ENCODE measurements at places on chromosomes 11 and 22. TPM values are rescaled to one million over a fixed set of nuclear protein-coding genes. Genes with fewer than 3 reads are reported as not detected.

MYEOV gene
- 0.32 TPM for total RNA-seq

PEX26 gene
- total RNA-seq = 42.8 TPM

GDPD4 gene
- not detected for total RNA-seq

HBG2 gene
- not detected for total RNA-seq

AGBL2 gene
- 11.3 TPM for total RNA-seq

PNPLA5 gene
- not detected for total RNA-seq

PDGFB gene
- 0.56 TPM for total RNA-seq

AP1B1 gene
- 58.1 TPM for total RNA-seq

FOLR3 gene
- total RNA-seq = not detected

DNA sequence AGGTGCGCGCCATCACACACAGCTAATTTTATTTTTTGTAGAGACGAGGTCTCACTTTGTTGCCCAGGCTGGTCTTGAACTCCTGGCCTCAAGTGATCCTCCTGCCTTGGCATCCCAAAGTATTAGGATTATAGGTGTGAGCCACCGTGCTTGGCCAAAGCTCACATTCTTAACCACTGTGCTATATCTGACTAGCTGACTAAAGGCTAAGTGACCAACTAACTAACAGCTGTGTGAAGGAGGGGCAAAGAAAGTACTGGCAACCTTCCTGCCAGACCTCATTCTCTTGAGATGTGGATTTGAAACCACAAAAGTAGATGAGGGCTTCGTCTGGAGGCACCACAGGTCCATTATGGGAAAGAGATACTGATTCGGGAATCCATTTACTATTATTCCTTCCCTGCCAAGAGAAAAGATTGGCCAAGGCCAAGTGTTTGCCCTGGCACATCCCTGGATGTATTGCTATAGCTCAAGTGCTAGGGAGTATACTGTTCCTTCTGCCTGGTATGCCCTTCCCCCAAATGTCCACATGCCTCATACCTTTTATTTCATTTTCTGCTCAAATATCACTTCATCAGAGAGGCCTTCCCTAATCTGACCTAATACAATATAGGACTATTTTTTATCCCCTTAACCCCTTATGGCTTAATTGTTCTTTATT lies 52.7 kb upstream of the RRM1 start:
- DNase-seq = no peak

- DNase-seq = no peak
Measured at GRCh38 chr11:35121326-35121865, 17.6 kb upstream of the CD44 start.

- DNase-seq = peak; percentile 53
Measured at GRCh38 chr11:59158206-59159068, 13.5 kb upstream of the DTX4 start.

DNA sequence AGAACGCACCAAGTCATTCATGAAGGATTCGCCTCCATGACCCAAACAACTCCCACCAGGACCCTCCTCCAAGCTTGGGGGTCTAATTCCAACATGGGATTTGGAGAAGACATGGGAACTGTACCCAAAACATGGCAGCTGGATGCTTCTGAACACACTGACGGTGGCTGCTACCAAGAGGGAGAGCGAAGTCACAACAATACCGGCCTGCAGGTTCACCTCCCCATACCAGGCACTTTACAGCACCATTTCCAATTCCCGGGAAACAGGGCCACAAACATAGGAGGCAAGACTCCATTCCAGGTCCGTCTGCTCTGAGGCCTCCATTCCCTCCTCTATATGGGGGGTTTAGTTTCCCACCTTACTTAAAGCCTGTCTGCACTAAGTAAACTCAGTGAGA lies 75.8 kb downstream of the LINC01488 start:
- no peak for DNase-seq

DNA sequence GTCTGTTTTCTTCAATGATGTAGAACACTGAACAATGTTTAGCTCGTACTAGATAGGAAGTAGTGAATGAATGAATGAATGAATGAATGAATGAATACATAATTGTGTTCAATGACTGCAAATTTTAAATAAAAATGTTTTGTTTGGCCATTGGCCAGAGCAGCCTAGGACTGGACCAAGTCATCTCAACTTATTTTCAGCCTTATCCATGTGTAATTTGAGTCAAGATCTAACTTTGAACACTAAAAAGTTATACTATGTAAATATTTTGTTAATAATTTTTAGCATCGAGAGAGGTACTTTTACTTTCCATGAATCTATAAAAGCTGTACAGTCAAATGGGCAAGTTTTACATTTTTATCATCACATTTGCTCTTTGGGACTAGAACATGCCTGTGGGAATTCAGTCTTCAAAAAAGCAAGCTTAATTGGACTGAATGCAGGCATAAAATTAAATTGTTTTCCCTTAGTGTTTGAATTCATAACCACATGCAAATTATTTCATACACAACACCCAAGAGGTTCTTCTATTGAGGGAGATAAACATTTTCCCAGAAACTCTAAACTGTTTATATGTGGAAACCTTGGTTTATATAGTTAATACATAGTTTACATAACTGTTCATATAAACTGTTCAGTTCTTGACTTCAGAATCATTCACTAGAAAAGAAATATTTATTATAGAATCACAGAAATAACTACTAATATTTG lies 222.1 kb upstream of the ANO3 start:
- DNase-seq = no peak

GRCh38 chr22:43244402-43244801 lies 57.5 kb upstream of the TTLL12 start:
- no peak for DNase-seq

DNA sequence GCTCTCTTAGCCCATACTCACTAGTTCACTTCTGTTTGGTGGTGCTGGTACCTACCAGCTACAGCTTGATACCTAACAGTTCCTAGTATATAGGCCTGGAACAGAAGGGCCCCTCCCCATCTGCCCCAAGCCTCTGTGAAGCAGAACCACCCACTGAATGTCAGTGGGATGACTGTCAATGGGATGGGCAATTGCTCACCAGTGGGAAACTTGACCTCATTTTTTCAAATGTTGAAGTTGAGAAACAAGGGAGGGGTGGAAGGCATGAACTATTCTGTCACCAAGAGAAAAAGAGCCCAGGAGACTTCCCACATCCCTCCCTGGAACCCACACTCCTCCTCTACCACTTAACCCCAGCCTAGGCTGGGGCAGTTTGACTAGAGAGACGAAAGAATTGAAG lies at the start of gene NLRP10:
Gene NLRP10, minus strand, starts transcription at position 62 of the 400 bp plus-strand sequence. CDS start 1,952 bp downstream, outside the sequence.
- DNase-seq = no peak

DNA sequence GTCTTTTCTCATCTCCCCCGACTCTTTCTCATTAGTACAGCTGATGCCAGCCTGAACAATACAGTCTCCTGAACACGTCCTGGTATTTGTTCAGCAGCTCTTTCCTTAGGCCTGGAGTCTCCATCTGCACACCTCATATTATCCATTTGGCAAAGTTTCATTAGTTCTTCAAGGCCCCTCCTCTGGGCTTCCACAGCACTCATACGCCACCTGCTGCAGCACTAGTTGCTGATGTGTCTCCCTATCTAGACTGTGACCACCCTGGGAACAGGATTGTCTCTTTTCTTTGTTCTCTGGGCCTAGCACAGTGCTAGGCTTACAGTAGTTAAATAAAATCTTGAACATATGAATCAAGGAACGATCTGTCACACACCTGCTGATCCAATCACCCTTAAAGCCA lies 17.2 kb downstream of the DCHS1 start:
- DNase-seq = no peak

DNA sequence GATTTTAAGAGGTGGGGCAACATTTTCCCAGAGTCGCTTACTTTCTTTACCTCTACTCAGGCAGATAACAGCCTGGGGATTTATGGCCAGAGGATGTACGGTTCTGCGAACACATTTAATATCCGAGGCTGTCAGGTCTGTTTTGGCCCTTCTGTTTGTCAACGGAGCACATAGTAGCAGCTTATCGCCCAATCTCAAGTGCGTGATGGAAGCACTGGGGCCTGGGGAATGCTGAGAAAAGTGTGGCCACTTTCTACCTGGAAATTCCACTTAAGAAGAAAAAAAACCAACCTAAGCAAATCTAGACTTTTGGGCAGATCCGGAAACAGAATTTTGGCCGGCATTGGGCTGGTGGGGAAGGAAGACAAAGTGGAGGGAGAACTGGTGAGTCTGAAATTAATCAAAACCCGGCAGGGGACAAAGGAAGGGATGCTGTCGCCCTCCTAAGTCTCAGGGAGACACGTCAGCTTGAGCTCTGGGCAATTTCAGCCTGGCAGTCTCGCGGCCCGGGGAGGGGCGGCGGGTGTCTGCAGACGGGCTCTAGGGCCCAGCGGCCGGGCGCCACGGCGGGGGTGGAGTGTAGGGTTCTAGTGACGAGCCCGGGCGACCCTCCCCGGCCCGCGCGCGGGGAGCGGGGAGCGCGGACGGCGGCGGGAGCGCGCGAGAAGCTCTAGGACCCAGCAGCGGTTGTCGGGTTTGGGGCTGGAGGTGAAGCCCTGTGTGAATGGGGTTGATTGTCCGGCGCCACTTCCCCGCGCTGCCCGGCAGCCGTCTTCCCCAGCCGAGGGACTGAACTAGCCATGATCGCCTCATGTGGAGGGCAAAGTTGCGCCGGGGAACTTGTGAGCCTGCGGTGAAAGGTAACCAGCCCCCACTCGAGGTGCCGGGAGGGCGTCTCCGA lies at the start of gene AMOTL1:
Gene AMOTL1, plus strand, starts transcription at position 656 of the 901 bp plus-strand sequence. Its CDS starts 156 bp downstream, at position 812.
- DNase-seq = no peak

DNA sequence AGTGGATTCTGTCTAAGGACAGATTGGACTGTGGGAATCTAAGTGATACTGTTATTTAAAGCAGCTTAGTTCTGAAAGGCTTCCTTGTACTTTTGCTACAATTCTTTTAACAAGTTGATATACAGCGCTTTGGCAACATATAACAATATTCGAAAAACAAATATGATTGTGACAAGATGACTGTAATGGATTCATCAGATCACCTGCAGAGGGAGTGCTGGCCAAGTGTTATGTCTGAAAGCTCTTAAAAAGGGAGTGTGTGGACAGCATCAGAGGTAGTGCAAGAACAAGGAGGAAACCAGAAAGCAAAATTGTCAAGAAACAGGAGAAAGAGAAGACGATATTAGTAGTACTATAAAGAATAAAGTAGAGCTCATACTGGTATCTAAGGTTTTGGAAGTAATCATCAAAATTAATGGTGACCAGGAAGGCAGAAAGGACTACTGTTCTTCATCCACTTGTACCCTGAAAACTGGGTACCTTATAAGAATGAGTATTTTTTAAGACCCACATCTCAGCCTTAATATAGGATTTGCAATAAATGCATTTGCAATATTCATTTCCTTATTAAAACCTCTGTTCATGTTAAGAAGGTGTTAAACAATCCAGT lies 1112.0 kb upstream of the CCDC90B start:
- no peak for DNase-seq

GRCh38 chr11:110859240-110859840 lies 147.1 kb upstream of the ARHGAP20 start:
- DNase-seq = no peak

DNA sequence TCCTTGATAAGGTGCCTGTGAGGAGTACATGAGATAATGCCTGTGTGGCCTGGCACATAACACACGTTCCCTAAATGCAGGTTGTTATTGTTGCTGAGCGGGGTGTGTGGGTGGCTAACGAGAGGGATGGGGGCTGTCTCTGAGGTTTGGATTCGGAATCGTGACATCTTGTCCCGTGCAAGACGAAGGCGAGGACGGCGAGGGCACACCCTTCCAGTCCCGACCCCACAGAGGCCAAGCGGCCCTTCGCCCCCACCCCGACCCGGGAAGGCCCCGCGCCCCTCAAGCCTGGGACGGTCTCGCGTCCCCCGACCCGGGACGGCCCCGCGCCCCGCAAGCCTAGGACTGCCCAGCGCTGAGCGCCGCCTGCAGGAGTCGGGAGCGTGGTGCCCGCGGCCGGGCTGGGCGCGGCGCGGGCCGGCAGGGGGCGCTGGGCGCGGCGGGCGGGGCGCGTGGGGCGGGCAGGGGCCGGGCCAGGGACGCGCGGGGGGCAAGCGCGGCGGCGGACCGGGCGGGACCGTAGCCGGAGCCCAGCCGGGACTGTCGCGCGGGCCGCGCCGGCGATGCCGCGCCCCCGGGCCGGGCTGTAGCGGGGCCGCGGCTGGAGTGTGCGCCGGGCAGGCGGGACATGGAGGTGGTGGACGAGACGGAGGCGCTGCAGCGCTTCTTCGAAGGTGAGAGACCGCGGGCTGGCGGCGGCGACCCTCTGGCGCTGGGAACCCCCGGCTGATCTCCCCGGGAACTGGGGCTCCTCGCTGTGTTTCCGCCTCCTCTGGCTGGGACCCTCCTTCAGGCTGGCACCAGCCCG lies at the start of gene MYRF:
Gene MYRF, plus strand, starts transcription at position 520 of the 808 bp plus-strand sequence. Its CDS starts 109 bp downstream, at position 629.
- no peak for DNase-seq

DNA sequence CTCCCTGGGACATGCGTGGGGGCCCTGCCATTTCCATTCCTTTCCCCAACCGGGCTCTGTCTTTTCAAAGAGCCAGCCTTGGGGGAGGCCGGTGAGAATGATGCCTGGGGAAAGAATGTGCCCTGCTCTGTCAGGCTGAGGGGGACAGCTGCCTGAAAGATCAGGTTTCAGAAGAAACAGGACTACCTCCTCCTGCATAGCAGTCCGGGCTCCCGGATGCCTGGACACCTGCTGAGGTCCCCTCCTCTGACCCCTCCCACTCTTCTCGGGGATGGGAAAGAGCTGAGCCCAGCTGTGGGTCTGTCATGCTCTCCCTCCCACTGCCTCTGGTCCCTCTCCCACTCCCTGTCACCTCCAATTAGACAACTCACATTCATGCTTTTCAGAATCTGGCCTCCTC lies 41.8 kb upstream of the CDON start:
- DNase-seq = no peak

- no peak for DNase-seq
Measured at GRCh38 chr11:89065066-89065465, 716 bp downstream of the GRM5 start.

DNA sequence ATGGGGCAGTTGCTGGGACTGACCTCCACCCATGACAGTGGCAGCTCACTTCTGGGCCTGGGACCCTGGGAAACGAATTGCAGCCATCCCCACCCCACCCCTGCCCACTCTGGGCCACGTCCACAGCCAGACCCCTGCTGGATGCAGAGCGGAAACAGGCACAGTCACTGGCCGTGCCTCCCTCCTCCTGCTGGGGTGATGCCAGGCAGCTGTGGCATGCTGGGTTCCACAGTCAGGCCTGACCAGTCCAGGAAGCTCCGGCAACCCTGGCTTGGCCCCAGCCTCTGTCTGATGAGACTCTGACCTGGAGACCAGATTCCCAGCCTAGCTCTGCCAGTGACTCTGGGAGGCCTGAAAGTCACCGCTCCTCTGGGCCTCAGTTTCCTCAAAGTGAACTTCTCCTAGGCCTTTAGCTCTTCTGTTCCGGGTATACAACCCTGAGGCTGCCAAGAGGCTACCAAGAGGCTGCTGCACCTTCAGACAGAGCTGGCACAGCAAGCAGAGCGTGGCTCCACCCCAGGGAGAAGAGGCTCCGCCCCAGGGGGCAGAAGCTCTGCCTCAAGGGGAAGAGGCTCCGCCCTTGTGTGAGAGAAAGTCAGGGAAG lies 8.9 kb downstream of the SULT4A1 start:
- no peak for DNase-seq

DNA sequence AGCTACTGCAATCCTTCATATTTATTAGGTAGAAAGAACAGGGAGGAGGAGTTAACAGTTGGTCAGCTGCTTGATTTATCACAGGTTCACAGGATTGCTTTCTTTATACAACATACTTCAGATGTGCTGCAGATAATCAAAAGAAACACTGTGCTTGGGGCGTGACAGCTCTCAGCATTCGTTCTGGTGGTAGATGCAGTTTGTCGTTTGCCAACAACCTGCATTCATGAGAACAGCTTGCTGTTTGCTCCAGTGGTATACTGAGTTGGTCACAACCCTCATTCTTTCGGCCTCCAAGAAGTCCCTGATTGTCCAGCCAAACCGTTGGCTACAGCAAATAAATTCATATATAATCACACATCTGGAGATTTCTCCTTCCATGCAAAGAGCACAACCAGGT lies 120.5 kb downstream of the ZNF280B start:
- no peak for DNase-seq

Data from naive thymus-derived CD4-positive, alpha-beta T cell (primary cell).